ENCODE measurements at places on chromosomes 7 and 10.

- DNase-seq: no peak
These were observed 656.1 kb downstream of the INHBA start for GRCh38 chr7:41046776-41047175.

- DNase-seq: peak; percentile 35
These were observed 275.7 kb downstream of the GPR37 start for GRCh38 chr7:124489925-124490324.

DNA sequence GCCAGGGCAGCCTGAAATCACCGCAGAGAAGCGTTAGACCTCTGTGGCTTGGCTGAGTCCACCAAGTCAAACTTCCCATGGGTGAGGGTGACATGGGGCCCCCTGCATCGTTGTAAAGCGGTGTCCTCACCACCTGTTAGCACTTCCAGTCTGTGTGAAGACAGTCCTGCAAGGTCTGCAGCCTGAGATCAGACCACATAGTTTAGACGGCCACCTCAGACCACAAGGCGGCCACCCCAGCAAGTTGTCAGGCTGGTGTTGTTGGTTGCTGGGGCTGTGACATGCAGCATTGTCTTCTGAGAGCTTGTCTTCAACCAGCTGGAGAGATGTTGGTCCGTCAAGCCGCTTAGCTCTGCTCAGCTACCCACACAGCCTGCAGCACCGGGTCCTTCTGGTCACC, 44.1 kb upstream of the TARP start:
- no peak for DNase-seq

DNA sequence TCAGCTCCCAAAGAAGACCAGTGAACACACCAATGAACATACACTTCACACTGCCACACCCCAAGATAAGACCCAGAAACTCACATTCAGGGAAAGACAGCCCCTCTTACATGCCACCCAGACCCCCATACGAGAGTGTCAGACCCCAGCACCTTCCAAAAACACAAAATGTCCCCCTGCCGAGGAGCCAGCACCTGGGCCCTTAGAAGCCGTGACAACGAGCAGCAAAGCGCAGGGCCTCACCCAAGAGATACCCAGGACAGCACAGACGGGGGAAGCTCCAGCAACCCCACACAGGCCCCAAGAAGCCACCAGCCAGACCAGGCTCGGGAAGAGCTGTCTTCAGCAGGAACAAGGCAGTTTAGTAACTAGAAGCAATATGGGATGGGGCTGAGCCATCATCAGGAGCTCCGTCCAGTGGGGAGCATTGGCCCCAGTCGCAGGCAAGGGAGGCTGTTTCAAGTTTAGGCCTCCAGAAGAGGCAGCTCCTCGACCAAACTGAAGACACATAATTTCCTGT, 243.6 kb downstream of the PTPRN2 start:
- DNase-seq: no peak

GRCh38 chr7:48627164-48627563, 297.2 kb upstream of the CDC14C start:
- DNase-seq: no peak

DNA sequence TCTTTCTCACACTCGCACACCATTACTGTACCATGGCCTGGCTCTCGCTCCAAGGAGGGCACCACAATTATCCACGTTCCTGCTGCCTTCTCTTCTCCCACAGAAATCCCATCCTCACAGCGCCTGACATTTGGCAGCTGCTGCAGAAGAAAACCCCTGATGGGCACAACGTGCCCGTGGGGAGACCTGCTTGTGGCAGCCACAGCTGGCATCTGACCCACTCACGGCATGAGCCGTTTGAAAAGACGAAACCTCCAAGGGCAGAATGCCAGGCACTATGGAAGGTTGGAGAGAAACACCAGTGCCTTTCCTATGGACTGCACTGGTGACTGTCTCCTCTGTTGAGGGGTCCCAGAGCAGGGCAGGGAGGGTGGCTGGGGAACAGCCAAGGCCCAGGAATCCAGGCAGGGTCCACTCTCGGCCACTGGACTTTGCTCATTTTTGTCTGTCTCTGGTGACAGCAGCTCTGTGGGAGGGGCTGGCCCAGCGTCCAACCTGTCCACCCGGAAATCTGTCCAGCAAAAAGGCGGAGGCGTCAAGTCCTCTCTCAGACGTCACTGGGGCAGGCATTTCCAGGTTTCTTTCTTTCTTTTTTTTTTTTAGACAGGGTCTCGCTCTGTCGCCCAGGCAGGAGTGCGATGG, 61.0 kb upstream of the MKRN1 start:
- no peak for DNase-seq

GRCh38 chr10:114508376-114508775, 104.1 kb upstream of the AFAP1L2 start:
- DNase-seq: no peak

DNA sequence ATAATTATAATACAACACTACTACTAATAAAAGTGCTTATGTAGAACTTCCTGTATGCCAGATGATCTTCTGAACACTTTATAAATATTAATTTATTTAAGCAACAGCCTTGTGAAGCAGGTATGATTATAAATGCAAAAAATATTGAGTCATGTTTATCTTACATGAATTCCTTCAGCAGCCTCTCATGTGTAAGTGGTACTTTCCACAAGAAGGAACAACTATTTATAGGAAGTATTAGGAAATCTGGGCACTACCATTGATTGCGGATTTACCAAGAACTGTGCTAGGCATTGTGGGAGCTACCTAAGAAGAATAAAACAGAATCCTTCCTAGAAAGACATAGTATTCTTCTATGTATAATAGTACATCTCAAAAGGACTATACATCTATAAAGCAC, 10.7 kb upstream of the STEAP4 start:
- DNase-seq: no peak

- peak; percentile 70 for DNase-seq
These were observed 101.9 kb upstream of the TNRC18 start for GRCh38 chr7:5525271-5526099.

- DNase-seq: no peak
These were observed 162.2 kb upstream of the BMPER start for GRCh38 chr7:33742999-33743587.

- DNase-seq: no peak
These were observed 59.7 kb downstream of the LCOR start for GRCh38 chr10:96891840-96892239.

GRCh38 chr7:107946881-107947280, 55.9 kb downstream of the DLD start:
- DNase-seq: no peak

DNA sequence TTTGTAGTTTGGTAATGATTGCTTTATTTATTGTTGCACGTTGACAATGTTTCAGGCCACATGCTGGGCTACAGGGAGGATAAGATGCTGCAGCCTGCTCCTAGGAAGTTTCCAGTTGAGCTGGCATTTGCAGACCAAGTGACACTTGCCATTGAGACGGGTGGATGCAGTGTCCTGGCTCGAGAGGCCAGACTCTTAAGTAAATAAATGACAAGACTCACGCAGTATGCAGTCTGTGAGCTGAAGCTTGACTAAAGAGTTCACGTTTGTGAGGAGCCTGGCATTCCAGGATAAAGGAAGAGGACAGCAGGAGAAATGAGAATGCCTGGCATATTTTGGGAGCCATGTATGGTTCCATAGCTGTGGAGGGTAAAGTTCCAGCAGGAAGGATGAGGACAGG, 105.8 kb downstream of the BAMBI start:
- no peak for DNase-seq

DNA sequence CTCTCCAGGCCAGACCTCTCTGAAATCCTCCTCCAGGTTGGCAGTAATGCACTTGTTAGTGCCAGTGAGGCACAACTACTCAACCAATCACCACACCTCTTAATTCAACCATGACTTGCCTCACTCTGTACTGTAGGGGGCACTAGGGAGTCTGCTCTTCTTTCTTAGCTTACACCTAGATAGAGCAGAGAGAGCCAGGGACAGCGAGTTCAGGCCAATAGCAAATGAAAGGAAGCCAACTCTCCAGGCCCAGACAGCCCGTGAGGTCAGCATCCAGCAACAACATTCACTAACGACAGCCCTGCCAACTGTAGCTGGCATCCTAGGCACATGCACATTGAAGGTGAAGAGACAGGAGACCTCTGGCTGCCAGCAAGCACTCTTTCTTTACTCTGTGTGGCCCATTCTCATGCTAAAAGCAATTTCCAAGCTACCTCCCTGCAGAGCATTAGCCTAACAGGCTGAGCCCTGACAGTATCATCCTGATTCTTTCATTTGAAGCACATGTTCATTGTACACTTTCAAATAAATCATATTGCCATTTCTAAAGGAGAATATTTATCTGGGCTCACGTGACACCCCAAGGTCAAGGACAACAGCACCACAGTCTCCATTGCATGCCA, 136.3 kb downstream of the DPY19L1 start:
- DNase-seq: peak; percentile 10

DNA sequence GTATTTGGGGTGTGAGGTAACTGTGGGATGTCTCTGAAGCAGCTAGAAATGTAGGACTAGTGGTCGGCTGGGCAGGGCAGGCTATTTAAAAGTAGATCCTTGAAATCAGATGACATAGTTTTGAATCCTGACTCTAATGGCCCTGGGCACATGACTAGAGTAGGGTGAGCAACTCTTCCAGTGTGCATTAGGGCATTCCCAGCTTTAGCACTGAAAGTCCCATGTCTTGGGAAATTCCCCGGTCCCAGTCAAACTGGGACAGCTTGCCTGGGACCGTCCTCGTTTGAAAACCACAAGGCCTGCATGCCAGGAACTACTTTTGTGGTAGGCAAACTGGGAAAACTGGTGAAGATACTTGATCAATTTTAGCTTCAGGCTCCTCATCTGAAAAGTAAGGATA, 255.3 kb downstream of the PTEN start:
- no peak for DNase-seq

DNA sequence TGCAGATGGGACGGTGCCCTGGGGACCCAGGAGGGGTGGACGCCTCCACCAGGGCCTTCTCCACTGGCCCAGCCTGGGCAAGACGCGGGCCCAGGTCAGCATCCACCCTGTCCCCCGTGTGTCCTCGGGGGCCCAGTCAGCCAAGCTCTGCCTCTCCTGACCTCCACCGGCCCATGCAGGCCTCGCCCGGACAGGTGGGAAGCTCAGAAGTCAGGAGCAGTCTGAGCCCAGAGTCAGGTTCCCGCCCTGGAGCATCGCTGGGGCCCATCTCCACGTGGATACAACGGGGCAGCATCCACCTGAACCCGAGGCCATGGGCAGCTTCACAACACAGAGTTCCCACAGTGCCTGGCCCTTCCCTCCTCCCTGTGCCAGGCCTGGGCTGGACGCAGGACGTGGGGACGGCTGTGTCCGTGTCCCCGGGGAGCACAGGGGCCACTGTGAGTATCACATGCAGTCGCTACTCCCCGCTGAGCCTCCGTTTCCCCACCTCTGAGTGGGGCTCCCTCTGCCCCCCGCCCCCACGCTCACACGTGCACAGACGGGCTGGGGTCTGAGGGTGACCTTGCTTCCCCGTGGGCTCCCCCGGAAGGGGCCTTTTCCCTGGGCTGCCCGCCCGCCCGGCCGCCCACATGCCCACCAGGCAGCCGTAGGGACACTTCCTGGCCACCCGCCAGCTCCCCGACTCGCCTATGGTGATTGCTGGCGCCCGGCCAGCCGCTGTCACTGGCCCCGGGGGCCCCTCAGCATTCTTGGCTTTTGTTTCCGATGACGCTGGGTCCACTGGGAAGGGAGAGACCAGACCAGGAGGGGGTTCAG, 64.3 kb downstream of the PDGFA start:
- peak; percentile 54 for DNase-seq
